ENCODE measurements at places on chromosomes 1 and 21. TPM values are rescaled to one million over a fixed set of nuclear protein-coding genes. Genes with fewer than 3 reads are reported as not detected.

Gene LMOD1
- 17.9 TPM for total RNA-seq

GRCh38 chr21:29423099-29423870, 124.6 kb downstream of the BACH1 start:
- DNase-seq, result no peak

- DNase-seq, result peak; percentile 64
These were observed at the start of gene NID1 for GRCh38 chr1:236064674-236065508. Gene NID1, minus strand, starts transcription at chr1:236065090. Its CDS starts 11 bp downstream, at chr1:236065079.

Gene FCRL1
- not detected for total RNA-seq

GRCh38 chr1:20689645-20690056, 28.2 kb downstream of the KIF17 start:
- no peak for DNase-seq

Gene TNN
- 1.4 TPM for total RNA-seq

DNA sequence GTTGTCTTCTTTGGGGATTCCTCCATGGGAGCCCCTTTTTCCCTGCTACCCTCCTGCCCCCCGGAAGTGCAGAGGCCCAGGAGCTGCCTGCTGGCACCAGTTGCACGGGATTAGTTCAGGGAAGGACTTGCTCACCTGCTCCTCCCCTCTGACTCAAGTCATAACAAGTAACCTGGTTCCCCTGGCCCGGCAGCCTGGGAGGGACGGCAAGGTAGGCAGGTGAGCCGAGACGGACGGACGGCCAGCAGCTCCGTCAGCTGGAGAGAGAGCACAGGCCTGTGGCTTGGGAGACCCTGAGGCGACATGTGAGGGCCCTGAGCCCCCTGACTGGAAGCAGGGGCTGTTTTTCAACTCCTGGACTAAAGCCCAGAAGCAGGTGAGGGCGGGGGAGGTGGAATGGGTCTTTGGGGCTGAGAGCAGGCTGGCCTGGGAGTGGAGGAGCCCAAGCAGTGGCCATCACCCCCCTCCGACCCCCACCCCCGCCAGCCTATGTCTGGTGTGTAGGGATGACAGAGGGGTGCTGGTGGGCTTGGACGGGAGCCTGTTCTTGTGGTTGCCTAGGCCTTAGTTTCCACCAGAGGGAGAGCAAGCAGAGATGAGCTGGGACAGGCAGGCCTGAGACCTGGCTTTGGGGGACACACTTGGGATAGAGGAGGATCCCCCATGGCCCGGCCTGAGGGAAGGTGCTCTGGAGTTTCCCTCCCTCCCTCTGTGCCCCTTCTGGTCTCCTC, at the start of gene INAVA:
Gene INAVA (plus strand): TSS at position 189 of the 731 bp plus-strand sequence. CDS start 3,501 bp downstream, outside the sequence.
- no peak for DNase-seq

Gene RAP1A
- 33.8 TPM for total RNA-seq

- no peak for DNase-seq
These were observed 74.2 kb downstream of the TOMM20 start for GRCh38 chr1:235054466-235054865.

DNA sequence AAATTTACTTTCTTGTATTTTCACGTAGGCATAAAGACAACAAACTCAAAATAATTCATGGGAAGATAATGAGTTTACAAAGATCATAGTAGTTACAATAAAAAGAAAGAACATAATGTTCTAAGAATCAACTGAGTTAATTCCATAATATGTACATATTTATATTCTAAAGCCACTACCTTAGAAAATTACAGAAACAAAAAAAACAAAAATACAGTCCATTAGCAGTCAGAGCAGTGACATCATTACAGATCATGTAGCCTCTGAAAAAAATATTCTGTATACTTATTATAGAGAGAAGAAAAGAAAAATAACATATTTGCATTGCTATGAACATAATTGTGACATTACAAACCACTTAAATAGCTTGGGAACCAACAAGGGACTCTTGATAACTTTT, 360.1 kb upstream of the RGS18 start:
- DNase-seq, result no peak

- no peak for DNase-seq
These were observed 56.9 kb downstream of the ENAH start for GRCh38 chr1:225595974-225596551.

Gene CNIH3
- total RNA-seq, result 1.4 TPM

Gene HRNR
- 0.04 TPM for total RNA-seq

Gene USH2A
- 0.25 TPM for total RNA-seq

- no peak for DNase-seq
These were observed 18.0 kb downstream of the MGST3 start for GRCh38 chr1:165648919-165649572.

- DNase-seq, result no peak
These were observed 2.4 kb downstream of the PGLYRP4 start for GRCh38 chr1:153346077-153346723.

Gene PGBD5
- total RNA-seq, result 0.15 TPM

- no peak for DNase-seq
These were observed 59.5 kb downstream of the NTMT2 start for GRCh38 chr1:170205301-170205700.

Gene AUNIP
- not detected for total RNA-seq

Gene FBXO28
- total RNA-seq, result 63.1 TPM

Gene PRAMEF14
- total RNA-seq, result not detected

Gene ANKRD34A
- total RNA-seq, result 1.3 TPM

DNA sequence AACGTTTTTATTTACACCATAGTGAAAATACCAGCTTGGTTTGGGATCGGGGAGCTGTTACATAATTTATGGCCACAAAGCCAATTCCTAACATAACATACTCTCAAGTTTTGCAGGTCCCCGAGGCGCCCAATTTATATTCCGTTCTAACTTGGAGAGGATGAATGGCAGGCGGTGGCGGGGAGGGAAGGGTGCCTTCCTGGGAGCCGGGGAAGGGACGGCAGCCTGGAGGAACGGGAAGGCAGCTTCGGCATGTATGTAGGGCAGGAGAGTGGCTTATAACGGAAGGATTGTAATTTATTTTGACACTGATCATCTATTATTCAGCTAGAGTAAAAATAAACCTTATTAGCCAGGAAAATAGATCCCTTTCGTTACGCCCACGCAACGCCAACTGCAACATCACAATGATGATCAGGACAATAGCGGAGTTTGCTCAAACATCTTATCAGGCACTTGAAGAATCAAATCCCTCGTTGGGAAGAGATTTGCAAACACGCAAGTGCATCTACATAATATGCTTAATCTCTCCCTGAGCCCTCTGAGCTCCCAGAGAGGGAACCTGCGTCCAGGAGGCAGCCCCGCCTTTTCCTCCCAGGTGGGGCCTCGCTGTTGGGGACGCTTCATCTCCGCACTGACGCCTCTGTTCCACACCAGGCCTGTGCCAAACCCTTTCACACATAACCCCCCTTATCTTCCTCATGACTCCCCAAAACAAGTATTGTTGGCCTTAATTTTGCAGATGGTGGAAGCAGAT, 93.7 kb upstream of the C1orf174 start:
- DNase-seq, result no peak

DNA sequence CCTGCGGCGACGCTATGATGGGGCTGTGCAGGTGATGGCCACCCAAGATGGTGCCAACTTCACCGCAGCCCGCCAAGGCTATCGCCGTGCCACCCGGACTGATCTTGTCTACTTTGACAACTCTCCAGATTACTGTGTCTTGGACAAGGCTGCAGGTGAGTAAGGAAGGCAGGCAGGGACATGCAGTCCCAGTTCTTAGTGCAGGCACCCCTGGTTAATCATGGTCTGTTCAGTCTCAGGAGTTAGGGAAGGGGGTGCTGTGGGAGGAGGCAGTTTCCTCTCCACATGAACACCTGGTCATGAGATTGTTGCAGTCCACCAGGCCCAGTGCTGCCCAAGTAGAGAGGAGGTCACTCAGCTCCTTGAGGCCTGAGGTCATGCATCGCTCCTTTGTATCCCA, 8.5 kb downstream of the WNT2B start:
- no peak for DNase-seq

GRCh38 chr1:206465951-206466350, 4.3 kb upstream of the IKBKE start:
- no peak for DNase-seq

- peak; percentile 65 for DNase-seq
These were observed 24.5 kb downstream of the CLIC6 start for GRCh38 chr21:34693192-34693810.

DNA sequence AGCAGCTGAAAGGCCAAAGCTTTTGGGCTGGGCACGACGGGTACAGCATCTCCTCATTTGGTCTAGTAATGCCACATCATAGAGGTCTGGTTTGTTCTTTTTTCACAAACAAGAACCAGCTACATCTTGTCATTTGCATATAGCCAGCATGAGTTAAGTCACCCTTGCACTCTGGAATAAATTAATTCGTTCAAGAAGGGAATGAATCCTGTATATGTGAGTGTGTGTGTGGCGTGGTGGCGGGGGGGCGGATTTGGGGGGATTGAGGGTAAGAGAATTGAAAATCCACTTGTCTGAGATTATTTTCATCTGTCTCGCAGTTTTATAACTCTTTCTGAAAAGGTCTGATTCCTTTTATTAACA, 380.0 kb upstream of the CAMK1G start:
- no peak for DNase-seq

- DNase-seq, result no peak
These were observed 17.6 kb downstream of the FCRL4 start for GRCh38 chr1:157580179-157580827.

DNA sequence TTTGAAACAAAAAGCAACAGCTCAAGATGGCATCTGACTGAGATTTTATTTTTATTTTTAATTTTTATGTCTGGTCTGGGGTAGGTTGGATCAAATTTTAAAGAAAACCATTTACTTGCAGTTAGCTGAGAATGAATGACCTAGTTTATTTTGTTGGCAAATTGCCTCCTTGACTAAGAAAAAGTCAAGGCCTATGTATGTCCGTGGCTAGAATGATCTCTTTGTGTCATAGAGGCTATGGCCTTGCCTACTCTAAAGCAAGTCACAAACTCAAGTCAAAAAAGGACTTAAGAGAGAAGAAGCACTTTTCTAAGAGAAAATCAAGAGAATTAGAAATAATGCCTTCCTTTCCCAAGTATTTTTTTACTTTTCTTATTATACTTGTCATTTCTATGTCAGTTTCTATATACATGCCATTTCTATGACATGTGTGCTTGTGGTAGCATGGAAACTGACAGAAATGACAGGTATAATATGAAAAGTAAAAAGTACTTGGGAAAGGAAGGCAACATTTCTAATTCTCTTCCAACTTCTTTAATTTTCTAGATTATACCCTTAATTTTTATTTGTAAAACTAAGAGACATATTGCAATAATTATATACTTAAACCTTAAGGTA, 136.7 kb downstream of the CENPF start:
- no peak for DNase-seq

DNA sequence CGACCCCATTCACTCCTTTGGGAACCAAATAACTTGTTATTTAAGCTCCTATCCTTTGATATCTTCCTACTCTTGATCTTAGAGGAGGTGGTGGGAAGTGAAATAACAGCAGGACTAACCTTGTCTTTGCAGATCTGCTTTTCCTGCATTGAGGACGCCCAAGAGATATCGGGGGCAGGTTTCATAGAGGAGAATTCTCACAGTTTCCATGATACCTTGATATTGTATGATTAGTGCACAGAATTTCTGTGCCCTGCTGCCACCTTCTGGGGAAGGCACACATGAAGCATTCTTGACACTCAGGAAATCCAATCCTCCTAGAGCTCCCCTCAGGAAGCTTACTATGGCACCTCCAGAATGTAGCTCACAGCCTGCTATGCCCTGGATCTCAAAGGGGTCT, 1.6 kb downstream of the CD1B start:
- DNase-seq, result no peak
